Activated naive CD8-positive, alpha-beta T cell treated with anti-CD3 and anti-CD28 coated beads, Interleukin-2, amount 10 ng/mL, durations not matched to agents 7 days and 5 days (primary cell): ENCODE measurements at places on chromosomes 5 and 9.

DNA sequence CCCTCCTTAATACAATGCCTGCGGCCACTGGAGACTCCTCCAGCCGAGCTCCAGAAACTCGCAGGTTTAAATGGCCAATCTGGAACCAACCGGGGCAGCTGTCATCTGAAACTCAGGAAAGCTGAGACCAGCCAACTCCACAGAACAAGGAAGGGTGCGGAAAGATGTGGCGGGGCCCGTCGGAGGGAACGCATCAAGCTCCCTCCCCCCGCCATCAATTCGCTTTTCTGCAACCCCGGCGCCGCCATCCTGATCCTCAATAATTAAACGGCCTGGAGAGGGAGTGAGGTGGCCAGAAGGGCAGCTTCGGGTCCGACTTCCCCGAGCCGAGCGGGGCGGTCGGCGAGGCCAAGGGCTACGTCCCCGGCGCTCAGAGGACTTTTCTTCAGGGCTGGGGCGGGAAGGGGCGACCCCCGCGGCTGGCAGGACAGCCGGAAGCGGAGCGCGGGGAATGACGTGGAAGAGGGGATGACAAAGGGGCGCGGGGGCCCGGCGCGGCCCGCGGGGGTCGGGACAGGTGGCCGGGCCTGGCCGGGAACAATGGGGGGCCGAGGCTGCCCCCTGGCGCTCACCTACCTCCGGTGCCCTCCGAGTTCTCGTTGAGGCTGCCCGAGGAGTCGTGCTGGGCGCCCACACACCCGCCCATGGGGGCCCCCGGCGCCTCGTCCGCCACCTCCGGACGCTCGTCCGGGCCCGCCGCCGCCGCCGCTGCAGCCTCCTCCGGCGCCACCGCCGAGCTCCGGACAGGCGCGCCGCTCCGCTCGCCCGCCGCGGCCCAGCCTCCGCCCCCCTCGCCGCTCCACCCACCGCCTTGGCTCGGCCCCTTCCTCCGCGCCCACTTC lies at the start of gene UBTD2:
UBTD2 (minus strand) TSS at position 745 of the 842 bp plus-strand sequence; CDS start at position 646, 99 bp downstream.
- peak; percentile 88 for DNase-seq

DNA sequence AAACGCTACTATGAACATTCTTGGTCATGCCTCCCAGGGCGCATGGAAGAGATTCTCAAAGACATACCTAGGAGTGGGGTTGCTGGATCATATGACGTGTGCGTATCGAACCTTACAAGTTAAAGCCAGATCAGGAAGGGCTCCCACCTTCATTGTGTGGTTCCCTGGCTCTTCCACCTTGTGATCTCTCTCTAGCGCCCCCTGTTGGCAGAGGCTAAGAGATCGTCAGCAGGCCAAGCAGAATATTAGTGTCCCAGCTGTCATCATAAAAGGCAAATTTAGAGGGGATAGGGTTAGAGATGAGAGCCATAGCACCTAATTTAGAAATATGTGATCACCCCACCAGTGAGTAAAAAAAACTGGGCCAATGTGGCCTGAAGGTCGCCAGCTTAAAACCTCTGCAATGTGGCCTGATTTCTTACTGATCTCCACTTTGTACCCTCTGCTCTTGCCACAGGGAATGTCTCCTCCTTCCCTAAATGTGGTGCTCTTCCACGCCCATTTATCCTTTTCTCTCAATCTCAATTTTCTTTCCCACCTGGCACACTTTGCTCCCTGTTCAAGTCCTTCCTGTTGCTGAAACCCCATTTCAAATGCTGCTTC lies 91.7 kb upstream of the SHB start:
- peak; percentile 49 for DNase-seq

- peak; percentile 61 for DNase-seq
Measured at GRCh38 chr5:157607371-157608161, 32.0 kb upstream of the ADAM19 start.

GRCh38 chr5:148839960-148840359 lies 13.5 kb downstream of the ADRB2 start:
- DNase-seq, result no peak

- DNase-seq, result no peak
Measured at GRCh38 chr5:61347080-61347479, 15.0 kb downstream of the ZSWIM6 start.

DNA sequence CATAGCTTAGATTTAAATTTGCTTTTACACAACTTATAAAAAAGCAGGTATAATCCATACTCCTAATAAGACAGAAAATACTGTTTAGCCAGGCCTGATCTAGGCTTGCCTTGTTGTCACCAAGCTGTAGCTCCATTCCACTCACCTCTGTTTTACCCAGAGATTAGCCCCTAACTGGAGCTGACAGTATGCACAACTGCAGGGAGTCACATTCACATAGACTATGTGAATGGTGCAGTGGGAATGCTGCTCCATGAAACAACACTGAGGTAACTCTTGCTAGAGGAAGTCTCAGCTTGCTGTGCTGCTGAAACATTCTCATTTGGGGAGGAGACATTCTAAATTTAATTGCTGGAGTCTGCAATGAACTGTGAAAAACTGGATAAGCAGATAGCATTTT lies 209.1 kb downstream of the TMEM232 start:
- DNase-seq, result no peak

- no peak for DNase-seq
Measured at GRCh38 chr9:16100537-16101091, 547.8 kb downstream of the CCDC171 start.

- DNase-seq, result no peak
Measured at GRCh38 chr5:57683036-57683630, 200.5 kb upstream of the ACTBL2 start.

GRCh38 chr5:98433673-98434072 lies 339.8 kb upstream of the RGMB start:
- no peak for DNase-seq

GRCh38 chr5:98768160-98768959 lies 5.1 kb upstream of the RGMB start:
- no peak for DNase-seq

- DNase-seq, result no peak
Measured at GRCh38 chr5:24668050-24668449, 23.3 kb upstream of the CDH10 start.

DNA sequence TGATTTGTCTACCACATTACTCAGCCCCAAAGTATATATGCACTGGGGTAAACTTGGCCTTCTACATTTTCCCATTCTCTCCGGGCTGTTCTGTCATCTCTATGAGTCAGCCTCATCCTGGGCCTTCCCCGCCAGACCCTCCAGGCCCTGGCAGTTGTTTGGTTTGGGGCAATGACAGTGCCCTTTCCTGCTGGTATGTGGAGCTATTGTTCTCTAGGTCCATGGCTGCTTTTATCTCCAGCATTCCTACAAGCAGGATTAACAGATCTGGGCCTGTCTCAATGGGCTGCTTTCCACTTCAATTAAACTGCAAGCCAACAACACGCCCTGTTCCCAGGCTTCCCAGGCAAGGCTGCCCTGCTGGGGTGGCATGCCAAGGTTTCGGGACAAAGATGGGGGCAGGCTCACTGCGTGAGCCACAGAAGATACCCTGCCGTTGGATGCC lies 136.4 kb downstream of the SLIT3 start:
- DNase-seq, result no peak

GRCh38 chr9:88464851-88465250 lies 70.1 kb upstream of the NXNL2 start:
- no peak for DNase-seq

DNA sequence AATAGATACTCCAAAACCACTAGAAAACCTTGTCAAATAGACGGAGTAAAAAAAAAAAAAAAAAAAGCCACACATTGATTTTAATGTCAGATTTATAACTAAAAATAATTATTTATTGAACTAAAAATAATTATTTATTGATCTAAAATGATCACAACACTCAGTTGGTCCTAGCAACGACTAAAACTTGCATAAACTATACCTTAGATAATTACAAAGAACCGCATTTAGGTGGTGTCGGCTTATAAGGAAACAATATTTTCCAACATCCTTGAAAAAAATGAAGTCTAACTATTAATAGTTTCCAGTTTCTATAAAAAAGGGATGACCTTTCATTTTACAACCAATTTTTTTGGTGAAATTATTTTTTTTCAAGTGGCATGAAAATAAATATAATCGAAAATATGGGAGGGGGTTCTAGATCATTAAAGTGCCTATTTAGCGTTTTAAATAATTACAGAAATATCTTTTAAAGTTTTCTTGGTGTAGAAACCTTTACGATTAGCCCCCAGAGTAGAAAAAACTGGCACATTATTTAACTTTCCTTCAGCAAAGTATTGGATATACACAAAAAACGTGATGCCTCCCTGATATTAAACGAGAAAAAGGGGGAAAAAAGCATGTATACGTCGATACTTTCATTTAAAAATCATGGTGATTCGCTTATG lies 3.7 kb downstream of the ARRDC3 start:
- no peak for DNase-seq

DNA sequence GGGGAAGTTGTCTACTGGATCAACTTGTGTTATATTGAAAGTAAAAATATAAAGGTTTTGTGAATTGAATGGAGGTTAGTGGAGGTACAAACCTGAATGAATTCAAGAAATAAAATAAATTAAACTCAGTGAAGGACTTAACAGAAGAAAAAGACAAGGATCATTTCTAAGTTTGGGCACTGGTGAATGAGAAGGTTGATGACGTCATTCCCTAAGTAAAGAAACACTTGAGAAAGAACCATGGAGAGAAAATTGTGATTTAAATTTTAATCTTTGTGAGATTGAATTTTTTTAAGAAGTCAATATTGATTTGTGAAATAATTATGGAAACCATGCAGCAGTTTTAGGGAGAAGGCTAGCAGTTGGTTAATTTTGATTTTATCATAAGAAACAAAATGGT lies 900.3 kb upstream of the TYRP1 start:
- no peak for DNase-seq
